Globus pallidus (tissue), 1 donor: ENCODE measurements at places on chromosomes 4 and X.
A peak's percentile ranks its signal among the peaks of the same experiment; 100 is the strongest.

GRCh38 chr4:1399508-1400190 lies 6.6 kb downstream of the NKX1-1 start:
- DNase-seq: no peak

DNA sequence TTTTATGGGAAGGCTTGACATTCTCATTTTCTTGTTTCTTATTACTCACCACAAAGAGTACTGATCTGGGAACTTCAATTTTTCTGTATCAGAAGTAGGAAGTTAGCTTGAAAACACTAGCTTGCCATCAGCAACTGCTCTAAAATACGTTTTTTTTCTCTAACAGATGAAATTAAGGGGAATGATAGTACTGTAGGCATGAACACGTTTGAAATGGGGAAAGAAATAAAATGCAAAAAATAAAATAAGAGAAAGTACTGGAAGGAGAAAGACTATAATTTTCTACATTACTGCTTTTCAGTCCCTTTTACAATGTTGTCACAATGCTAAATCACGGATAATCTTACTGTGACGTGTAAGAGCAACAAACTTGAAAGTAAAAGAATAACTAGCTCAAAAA lies 1.5 kb downstream of the RADX start:
- peak; percentile 16 for DNase-seq

DNA sequence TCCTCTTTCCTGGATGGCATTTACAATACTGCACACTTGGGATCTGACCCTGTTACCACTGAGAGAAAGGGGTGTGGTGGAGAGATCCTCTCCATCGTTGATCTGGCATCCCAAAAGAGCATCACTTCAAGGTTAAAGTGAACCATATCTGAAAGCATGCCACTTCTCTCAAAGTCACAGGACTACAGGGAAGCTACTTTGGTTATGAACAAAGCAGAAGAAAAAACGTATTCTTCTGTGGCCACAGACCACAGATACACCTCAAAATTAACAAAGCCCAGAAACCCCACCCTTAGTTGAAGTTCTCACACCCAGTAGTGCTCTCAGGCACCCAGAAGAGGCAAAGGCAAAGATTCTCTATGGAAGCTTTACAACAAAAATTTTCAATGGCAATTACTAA lies 108.3 kb downstream of the JADE1 start:
- no peak for DNase-seq

- no peak for DNase-seq
Measured at GRCh38 chrX:70175338-70175737, 1.9 kb upstream of the DGAT2L6 start.

DNA sequence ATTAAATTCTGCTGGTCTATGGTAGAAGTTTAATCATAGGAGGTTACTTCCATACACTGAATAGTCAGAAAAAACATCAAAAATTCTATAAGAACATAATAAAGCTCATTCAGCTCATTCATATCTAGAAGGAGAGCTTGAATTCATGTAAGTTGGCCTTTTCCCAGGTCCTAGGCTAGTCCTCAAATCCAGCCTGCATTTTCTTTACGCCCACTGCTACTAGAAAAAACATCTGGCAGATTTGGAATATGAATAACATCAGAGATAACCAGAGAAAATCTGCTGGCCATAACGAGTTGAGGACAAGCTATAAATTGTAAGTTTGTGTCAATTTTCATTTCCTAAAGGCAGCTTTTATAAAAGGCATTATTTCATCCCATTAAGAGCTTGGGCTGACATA lies 95.5 kb downstream of the MXRA5 start:
- DNase-seq: no peak

- no peak for DNase-seq
Measured at GRCh38 chr4:16659079-16659478, 239.4 kb downstream of the LDB2 start.

- DNase-seq: peak; percentile 62
Measured at GRCh38 chrX:106894392-106894909, 8.7 kb downstream of the RIPPLY1 start.

GRCh38 chr4:125390126-125390525 lies 75.4 kb downstream of the FAT4 start:
- no peak for DNase-seq

- no peak for DNase-seq
Measured at GRCh38 chr4:2249526-2250356, 7.8 kb upstream of the HAUS3 start.

GRCh38 chrX:54633641-54634040 lies 103.6 kb downstream of the GNL3L start:
- no peak for DNase-seq

GRCh38 chrX:23662853-23663252 lies 4.4 kb upstream of the PRDX4 start:
- no peak for DNase-seq

GRCh38 chr4:78737035-78737434 lies 39.1 kb upstream of the BMP2K start:
- DNase-seq: no peak

GRCh38 chr4:52659001-52659721 lies at the start of gene USP46:
TSS of gene USP46 (minus strand) at chr4:52659301. CDS start at chr4:52659150, 151 bp downstream.
- DNase-seq: peak; percentile 75

- no peak for DNase-seq
Measured at GRCh38 chr4:176241703-176242102, 27.3 kb downstream of the ASB5 start.

GRCh38 chr4:183413234-183414200 lies 30.9 kb upstream of the CDKN2AIP start:
- DNase-seq: no peak

- DNase-seq: no peak
Measured at GRCh38 chrX:13309631-13310030, 10.2 kb downstream of the ATXN3L start.

GRCh38 chr4:41934901-41935651 lies at the start of gene TMEM33:
TSS of gene TMEM33 (plus strand) at chr4:41935429. CDS start at chr4:41935485, 56 bp downstream.
- DNase-seq: peak; percentile 87

DNA sequence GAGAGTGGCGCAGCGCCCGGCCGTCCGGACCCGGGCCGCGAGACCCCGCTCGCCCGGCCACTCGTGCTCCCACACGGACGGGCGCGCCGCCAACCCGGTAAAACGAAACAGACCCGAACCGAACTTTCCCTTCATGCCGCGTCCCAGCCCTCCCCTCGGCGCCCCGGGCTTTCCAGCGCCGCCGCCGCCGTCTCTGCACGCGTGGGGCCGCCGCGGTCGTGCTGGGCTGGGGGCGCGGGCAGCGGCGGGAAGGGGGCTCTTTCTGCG lies 222 bp downstream of the SMAD1 start:
- DNase-seq: no peak

DNA sequence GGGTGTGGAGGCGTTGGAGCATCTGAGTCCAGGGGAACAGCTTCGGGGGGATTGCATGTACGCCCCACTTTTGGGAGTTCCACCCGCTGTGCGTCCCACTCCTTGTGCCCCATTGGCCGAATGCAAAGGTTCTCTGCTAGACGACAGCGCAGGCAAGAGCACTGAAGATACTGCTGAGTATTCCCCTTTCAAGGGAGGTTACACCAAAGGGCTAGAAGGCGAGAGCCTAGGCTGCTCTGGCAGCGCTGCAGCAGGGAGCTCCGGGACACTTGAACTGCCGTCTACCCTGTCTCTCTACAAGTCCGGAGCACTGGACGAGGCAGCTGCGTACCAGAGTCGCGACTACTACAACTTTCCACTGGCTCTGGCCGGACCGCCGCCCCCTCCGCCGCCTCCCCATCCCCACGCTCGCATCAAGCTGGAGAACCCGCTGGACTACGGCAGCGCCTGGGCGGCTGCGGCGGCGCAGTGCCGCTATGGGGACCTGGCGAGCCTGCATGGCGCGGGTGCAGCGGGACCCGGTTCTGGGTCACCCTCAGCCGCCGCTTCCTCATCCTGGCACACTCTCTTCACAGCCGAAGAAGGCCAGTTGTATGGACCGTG lies 2.2 kb downstream of the AR start:
- DNase-seq: no peak

- DNase-seq: no peak
Measured at GRCh38 chr4:8515316-8516060, 64.7 kb upstream of the GPR78 start.

- no peak for DNase-seq
Measured at GRCh38 chr4:84647312-84647884, 64.5 kb downstream of the CDS1 start.

DNA sequence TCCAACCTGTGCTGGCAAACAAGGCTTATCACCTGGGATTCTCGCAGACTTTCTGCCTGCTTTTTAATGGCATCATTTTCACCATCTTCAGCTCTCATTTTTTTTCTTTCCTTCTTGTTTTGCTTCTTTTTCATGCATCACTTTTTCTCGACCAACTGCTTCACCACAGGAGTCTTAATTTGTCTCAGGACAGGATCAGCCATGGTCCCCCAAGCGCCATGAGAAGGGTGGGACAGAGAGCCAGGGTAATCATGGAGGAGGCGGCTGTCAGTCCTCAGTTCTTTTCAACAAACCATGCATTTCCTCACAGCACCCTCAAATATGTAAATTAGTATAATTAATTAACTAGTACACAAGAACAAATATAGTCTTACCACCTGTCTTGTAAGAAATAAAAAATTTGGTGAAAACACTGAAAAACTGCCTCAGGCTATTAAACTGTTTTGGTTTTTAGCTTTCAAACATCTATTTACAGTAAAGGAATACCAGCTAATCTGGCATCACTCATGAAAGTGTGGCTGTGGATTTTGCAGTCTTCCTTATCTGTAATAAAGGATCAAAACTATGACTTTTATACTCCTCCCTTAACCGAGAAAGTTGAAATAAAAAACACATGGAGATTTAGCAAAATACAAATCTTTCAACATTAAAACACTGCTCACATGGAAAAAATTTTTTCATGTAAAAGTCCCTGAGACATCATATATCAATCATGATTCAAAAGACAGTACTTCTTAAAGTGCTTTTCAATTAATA lies 19.1 kb downstream of the EIF4E start:
- no peak for DNase-seq

GRCh38 chr4:150173982-150174398 lies 95.7 kb downstream of the DCLK2 start:
- DNase-seq: no peak

GRCh38 chr4:14592950-14593349 lies 409.3 kb upstream of the CPEB2 start:
- no peak for DNase-seq

GRCh38 chr4:6556263-6556662 lies 18.7 kb upstream of the MAN2B2 start:
- DNase-seq: no peak

DNA sequence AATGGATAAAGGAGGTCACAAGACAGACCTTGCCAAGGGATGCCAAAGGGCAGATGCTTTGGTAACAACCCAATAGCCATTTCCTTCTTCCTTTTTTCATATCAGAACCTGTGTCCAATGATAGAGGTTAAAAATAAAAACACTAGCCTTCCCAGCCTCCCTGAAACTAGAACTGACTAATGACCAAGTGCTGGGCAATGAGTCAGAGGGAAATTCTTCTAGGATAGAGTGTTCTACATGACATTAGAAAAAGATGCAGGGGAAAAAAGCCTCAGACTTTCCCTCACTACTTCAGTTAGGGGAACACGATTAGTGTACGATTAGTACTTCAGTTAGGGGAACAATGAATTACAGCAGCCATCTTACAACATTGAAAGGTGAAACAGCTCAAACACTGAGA lies 29.3 kb upstream of the FAM47C start:
- DNase-seq: no peak

GRCh38 chr4:164725066-164725465 lies 28.9 kb upstream of the SMIM31 start:
- no peak for DNase-seq

DNA sequence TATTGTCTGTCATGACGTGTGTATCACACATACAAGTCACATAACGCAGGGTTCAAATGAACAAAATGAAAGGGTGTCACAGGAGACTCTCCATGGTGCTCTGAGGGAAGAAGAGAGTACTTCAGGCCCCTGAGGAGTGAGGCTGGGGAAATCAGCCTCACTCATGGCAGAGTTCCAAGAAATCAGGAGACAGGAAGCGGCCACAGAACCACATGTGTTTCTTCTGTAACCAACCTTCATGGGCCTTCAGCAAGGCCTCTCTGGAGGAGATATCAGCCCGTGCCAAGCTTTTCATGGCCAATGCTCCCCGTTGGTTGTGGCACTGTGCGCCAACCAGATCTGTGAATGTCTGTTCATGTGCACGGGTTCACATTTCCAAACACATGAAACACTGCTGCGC lies 76.0 kb downstream of the NAT8L start:
- no peak for DNase-seq

DNA sequence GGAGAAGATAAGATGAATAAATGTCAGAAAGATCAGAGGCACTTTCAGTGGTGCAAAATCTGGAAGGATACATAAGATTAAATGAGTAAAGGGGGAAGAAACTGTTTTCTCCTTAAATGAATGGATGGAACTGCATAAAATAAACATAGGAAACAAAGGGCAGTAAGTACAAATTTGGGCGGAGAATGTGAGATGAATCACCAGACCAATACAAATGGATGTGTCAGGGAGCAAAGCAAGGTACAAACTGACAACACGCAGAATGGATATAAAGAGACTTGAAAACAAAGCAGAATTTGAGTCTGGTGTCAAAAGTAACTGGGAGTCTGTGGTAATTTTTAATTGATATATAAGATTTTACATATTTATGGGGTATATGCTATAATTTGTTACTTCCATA lies 175.3 kb upstream of the PCDH18 start:
- no peak for DNase-seq

DNA sequence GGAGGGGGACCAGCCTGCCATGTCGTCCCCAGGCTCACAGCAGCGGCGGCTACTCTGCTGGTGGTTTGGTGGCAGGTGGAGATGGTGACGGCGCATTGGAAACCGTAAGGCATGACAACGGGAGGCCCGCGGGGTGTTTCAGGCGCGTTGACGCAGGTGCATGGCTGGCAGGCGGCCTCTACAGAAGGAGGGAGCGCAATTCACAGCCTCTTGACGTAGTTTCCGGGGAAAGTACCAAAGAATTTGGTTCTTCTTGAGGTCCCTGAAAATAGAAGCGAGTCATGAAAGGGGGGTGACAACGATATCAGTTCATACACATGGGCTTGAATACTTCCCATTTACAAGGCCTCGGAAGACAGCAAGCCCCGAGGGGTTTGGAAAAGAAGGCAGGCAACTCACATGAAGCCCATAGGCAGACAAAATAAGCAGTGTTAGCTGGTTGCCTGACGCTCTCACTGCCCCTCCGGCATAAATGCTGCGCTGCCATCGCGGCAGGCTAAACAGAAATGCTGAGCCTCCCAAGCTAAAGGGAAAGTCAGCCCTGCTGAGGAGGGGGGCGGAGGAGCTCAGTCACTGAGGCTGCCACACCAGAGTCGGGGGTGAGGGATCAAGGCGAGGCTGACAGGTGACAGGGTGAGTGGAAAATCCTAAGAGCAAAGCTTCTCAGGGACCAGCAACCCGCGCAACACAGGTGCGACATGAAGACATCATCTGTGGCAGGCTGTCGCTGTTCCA lies 52.3 kb upstream of the PDLIM3 start:
- no peak for DNase-seq

GRCh38 chr4:6307230-6307629 lies 37.6 kb downstream of the WFS1 start:
- DNase-seq: no peak

GRCh38 chrX:13387666-13388494 lies 68.0 kb upstream of the ATXN3L start:
- DNase-seq: no peak

DNA sequence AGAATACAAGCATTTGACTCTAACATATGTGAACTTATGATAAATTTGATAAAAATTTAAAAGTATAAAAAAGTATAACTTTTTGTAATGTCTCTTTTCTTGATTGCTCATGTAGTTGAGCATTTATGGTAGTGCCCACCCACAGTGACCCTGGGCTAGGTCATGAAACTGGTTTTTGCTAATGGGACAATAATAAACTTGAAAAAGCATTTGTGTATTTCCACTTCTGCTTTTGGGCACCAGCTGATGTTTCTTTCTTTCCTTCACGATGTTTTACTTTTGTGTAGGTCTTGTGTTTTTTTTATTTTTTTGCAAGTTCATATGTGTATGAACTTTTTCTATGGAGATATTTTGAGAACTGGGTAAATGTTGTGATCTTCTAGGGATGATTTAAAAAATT lies 313.1 kb downstream of the CBLL2 start:
- no peak for DNase-seq
